ENCODE measurements at places on chromosomes 11 and 22.

DNA sequence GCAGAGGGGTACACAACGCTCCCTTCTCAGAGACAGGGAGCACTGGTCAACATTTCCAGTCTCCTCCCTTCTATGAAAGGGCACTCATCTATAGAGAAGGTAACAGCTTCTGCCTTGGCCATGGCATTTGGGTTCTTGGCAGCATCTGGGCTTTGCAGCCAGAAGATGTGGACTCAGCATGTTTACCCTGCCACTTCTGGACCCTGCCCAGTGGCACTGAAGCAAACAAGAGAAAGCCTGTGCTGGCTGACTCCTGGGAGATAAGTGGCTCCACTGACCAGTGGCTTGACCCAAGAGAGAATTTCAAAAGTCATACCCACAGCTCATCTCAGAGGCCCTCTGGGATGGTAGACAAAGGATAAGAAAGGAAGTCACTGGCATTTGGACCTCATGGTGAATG, 8.0 kb downstream of the CSNK2A3 start:
- DNase-seq: no peak

DNA sequence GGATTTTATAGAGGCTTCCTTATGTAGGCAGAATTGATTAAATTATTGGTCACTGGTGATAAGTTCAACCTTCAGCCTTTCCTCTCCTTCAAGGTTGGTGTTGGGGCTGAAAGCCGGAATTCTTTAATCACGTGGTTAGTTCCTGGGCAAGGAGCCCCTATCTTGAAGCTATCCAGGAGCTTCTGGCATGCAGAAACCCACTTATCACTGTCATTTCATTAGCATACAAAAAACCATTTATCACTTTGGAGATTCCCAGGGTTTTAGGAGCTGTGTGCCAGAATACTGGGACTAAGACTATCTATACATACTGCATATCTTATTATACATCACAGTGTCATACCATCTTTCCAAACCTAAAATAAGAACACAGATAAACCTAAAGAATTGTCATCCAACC, 18.5 kb upstream of the MED17 start:
- DNase-seq: no peak

DNA sequence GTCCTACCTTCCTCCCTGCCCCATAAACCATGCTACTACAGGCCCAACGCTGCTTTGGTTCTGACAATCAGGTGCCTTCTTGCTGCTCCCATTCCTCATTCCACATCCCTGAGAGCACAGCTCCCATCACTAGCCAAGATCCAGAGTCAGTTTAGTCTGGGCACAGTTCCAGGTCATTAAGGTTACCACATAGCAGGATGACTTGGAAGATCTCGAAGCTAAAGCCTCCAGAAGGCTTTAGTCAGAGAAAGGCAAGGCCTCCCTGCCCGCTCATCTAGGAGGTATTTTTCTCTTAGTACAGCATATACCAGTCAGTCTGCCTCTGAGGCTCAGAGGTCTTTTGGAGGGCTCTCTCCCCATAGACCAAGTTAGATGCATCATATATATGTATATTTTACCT, 30.3 kb downstream of the TRIM66 start:
- DNase-seq: no peak

GRCh38 chr11:35006389-35007128, 90.1 kb downstream of the PDHX start:
- no peak for DNase-seq

DNA sequence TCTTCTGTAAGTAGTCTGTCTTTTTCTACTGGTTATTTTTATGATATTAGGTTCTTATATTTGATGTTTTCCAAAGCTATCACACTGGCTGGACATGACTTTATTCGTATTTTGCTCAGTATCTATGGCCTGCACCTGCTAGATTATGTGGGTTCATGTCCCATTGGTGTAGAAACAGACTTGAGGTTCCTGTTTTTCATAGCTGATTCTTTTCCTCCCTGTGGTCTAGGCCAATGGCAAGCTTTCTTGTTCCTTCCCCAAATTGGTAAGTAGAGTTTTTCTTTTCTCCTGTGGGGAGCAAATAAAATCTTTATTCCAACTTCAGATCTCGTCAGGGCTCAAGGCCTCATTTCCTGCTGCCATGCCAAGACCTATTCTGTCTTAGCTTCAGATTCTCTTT, 30.2 kb upstream of the SWAP70 start:
- no peak for DNase-seq

- DNase-seq: no peak
Observed at GRCh38 chr11:115481528-115481927, 22.7 kb downstream of the CADM1 start.

DNA sequence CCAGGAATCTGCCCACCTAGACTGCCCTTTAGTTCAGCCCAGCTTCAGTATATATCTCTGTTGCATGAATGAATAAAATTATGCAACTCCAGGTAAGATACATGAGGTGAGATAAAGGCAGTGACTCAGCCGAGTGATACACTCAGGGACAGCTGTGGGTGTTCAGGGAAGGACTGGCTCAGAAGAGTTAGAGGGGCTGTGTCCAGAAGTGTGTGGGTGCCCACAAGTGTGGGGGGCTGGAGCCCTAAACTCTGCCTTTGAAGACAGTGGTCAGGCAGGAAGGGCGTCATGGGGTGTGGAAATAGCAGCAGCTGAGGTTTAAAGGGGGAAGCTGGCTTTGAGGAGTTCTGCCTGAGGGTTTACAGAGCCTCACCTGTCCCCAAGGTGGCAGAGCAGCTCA, 8.3 kb downstream of the FTH1 start:
- no peak for DNase-seq

- no peak for DNase-seq
Observed at GRCh38 chr11:34910817-34911216, 5.4 kb downstream of the APIP start.

GRCh38 chr11:1779806-1780699, 16.3 kb upstream of the CTSD start:
- DNase-seq: no peak

DNA sequence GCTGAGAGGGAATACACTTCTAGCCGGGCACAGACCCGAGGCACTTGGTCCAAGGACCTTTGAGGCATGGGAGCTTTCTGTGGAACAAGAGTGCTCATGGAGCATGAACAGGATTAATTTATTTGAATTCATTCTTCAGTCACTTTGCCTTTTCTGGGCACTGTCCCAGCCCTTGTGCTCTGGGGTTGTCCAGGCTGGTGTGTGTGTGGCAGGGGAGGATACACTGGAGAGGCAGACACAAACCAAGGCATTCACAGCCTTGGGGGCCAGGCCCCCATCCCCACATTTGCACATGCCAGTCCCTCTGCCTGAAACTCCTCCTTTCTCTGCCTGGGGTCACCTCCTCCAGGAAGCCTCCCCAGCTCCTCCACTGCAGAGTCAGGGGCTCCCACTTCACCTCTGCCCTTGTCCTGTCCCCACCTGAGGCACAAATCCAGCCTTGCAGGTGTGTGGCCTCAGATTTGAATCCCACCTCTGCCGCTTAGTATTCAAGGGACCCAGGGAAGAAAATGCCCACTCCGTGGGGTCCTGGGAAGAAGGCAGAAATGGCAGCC, 55.5 kb downstream of the MYO7A start:
- no peak for DNase-seq

DNA sequence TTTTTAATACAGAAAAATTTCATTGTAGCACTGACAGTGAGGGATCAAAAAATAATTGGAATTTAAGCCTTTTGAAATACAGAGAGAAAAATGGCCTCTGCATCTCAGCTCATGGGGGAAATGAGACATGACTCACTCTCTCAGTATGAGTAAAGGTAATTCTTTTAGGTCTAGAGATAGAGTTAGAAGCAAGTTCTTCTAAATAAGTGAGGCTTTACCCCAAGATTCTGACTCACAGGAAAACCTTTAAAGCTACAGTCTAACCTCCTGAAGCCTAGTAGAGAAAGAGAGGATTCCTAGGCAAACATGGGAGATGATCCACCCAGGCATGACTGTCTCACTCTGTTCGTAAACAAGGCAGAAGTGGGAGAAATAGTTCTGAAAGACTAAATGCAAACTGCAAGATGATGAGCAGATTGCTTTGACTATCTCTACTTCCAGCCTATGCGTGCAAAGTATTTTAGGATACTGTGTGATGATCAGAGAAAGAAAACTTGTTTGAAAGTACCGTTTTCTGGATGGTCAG, 1003.3 kb upstream of the CCDC90B start:
- DNase-seq: no peak

- DNase-seq: no peak
Observed at GRCh38 chr11:73323464-73323863, 15.4 kb downstream of the ARHGEF17 start.

DNA sequence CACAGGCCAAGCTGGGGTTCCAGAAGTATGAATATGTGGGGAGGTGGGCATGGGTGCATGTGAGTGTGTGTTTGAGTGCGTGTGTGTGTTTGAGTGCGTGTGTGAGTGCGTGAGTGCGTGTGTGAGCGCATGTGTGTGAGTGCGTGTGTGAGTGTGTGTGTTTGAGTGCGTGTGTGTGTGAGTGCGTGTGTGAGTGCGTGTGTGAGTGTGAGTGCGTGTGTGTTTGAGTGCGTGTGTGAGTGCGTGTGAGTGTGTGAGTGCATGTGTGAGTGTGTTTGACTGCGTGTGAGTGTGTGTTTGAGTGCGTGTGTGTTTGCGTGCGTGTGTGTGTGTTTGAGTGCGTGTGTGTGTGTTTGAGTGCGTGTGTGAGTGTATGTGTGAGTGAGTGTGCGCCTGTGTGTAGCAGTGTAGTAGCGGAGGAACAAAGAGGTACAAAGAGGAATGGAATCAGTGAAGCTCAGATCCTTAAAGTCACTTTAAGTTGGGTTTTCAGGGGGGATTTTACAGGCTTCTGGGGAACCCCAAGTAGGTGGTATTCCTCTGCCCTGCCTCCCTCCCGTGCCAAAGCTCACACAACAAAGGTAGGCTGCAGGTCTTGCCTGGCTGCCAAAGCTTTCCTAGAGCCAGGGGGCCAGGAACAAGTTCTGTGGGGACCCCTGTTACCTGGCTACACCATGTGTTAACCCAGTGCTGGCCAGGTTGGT, 137.1 kb downstream of the KIRREL3 start:
- DNase-seq: no peak

DNA sequence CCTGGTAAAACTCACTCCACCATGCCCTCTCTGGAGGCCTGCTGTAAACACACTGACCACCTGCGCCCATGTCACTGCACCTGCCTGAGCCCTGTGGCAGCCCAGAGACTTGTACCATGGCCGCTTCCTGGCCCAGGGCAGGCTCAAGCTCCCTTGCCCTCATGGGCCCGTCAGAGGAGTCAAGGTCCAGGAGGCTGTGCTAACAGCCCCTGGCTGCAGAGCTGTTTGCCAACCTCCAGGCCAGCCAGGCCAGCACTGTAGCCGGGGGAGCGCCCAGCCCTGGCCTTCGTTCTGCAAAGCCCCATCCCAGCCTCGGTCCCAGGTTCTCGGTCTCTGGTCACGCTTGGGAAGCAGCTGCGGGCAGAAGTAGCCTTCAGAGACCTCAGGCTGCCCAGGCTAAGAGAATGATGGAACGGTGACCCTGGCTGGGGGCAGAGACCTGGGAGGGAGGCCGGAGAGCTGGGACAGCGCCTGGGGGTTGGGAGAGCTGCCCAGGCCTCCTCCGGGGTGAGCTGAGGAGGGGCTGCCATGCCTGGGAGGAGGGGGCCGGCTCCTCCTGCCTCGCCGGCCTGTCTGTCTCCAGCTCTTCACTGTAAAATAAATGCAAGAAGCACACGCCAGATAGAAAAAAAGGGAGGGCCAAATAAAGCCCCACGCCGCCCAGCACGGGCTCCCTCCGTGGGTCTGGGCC, 11.9 kb upstream of the TCF20 start:
- no peak for DNase-seq

DNA sequence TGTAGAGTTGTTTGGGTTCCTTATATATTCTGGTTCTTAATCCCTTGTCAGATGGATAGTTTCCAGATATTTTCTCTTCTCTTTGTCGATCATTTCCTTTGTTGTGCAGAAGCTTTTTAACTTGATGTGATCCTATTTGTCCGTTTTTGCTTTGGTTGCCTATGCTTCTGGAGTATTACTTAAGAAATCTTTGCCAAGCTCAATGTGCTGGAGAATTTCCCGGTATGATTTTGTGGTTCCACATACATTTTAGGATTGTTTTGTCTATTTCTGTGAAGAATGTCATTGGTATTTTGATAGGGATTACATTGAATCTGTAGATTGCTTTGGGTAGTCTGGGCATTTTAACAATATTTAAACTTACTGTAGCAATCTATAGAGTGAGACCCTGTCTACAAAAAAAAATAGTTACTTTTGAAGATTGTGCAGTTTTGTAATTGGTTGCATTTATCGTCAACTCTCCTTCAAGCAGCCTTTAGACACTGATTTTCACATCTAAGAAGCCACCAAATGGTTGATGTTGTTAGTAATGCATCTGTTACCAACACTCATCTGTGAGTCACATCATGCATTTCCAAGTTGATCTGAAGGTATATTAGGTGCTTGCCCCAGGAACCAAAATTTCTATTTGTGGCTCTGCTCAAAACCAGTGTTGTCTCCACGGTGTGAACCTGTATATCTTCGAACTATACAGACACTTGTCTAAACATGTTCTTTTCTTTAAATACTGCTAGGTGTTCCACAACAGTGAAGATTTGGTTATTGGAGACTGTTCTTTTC, 21.4 kb downstream of the XRCC6 start:
- no peak for DNase-seq

DNA sequence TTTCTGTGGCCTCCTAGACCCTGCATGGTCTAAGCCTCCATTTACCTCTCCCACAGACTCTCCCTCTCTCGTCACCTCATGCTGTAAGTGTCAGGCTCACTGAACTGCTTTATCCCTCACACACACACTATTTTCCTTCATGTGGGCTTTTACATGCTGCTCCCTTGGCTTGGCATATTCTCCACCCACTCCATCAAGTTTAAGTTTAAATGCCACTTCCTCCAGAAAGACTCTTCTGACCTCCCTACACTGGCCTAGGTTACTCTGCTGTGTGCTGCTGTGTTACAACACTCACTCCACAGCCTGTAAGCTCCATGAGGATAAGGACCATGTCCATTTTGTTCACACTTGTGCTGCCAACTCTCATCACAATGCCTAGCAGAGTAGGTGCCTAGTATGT, 2.5 kb downstream of the DCHS1 start:
- no peak for DNase-seq

DNA sequence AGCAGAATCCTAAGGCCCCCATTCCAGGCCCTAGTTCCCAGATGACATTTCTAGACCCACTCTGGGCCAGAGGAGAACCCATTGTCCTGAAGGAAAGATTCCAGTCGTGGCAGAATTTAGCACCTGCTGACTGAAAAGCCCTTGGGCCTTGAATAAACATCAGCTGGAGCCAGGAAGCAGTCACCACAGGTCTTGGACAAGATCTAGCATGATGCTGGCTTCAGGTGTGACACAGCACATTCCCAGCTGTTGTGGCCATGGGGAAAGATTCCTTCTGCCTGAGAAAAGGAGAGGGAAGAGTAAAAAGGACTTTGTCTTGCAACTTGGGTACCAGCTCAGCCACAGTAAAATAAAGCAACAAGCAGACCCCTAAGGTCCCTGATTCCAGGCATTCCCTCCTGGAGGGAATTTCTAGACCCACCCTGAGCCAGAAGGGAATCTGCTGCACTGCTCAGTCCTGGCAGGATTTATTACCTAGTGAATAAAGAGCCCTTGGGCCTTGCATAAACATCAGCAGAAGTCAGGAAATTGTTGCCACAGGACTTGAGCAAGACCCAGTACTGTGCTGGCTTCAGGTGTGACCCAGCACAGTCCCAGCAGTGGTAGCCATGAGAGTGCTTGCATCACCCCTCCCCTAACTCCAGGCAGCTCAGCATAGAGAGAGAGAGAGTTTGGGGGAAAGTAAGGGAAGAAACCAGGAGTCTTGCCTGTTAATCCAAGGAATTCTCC, 42.5 kb upstream of the PAMR1 start:
- DNase-seq: no peak

Data from neuronal stem cell (in vitro differentiated cells).